ENCODE measurements at places on chromosomes 4 and X.

DNA sequence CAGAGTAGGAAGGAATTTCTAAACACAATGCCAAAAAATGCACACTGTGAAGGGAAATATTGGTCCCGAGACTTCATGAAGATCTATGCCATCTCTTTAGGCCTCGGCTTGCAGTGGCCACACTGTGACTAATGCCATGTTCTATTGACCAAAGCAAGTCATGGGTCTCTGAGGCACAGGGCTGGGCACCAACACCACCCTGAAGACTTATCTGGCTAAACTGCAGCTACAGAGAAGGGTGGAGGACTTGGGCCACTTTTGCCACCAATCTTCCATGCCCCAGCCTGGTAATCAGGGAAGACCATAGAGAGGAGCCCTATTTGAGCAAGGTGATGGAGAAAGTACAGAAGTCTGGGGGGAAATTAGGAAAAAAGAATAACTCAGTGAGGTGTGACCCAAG, 42.1 kb downstream of the HMX1 start:
- DNase-seq: no peak

DNA sequence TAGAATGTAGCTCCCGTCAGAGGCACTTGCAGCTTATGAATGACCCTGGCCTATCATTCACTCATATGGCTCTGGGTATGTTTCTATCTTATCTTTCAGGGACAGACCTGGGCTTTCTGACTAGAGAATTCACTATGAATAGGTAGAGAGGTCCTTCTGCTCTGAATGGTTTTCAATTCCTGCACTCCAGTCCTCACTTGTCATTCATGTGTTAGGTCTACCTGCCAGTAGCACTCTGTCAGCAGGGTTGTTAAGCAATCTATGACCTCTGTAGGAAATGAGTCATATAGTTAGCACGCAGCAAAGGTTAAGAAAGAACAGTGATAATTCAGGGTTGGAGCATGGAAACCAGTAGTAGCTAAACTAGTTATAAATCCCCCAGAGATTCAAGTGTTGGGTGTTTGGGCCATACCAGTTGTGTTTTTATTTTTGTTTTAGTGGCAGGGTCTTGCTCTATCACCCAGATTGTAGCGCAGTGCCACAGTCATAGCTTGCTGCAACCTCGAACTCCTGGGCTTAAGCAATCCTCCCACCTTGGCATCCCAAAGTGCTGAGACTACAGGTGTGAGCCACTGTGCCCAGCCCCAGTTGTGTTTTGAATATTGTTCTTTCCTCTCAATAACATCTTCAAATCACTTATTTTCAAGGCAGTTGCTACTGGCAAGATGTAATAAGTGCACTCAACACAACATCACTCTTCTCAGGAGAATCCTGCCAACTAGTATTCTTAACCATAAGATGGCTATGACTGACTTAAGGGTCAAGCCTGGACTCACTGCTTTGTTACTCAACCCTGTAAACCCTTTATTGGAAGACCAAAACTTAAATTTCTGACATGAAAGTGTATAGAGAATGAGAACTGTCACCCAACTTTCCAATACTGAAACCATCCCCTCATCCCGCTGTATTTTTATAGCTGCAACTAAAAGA, 25.1 kb downstream of the ARL13A start:
- no peak for DNase-seq

GRCh38 chrX:79080141-79080540, 64.3 kb upstream of the GPR174 start:
- DNase-seq: no peak

DNA sequence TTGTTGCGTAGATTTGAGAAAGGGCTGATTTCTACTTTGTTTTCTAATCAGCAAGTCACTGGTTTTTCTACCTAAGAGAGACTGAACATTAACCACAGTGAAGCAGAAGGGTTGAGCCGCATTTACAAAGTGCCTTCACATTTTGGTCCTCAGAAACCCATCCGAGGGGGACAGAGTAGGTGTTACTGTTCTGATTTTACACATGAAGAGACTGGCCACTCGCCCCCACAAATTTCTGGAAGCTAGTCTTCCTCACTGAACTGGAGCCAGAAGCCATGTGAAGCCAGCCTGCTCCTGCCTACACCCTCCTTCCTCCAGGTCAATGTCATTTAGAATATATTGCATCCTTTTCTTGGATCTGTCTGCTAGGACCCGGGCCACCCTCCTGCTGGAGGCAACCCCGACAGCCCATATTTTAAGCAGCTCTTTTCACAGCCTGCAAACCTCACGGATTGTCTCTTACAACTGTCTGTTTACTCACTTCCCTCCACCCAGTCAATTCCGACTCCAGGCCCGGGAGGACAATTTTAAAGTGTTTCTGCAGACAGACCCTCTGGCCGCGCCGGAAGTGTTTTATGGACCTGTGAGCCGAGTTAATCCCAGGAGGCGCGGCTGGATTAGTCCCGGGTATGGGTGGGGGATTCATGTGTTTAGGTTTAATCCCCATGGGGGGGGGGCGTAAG, 73.2 kb upstream of the BCOR start:
- no peak for DNase-seq

GRCh38 chr4:187586892-187587291, 408.7 kb upstream of the ZFP42 start:
- no peak for DNase-seq

DNA sequence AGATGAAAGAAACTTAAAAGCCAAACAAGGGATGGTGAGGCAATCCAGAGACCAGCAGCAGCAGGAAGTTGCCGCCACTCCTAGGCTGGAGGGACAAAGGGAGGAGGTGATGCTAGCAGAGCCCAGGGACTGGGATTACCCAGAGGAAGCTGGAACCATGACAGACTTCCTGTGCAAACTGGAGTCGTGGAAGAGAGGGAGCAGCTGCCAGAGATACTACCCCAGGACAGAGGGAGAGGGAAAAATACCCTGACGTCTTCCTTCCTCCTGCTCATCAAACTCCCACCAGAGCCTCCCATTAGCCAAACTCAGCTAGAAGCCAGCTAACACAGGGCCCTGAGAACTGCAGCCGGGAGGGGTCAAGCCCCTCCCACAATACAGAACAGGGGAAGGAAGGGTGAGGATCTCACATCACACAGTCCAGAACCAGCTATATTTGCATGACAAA, 101.2 kb upstream of the KLF3 start:
- peak; percentile 60 for DNase-seq

DNA sequence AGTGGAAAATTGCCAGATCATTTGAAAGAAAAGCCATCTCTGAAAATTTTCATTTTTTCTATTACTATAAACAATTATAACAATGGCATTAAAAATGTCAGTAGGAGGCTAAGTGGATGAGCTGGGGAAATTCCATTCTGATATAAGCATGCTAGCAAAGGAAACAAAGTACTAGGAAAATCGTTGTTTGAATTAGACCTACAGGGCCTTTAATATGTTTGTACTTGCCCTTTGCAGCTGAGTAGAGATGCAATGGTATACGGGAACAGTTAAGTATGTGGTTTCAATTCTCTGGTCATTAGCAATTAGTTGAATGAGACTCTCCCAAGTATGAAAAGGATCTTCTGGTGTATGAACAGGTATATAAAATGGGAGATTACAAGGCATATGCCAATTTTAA, 452.2 kb downstream of the PCDH11X start:
- no peak for DNase-seq

GRCh38 chrX:101365301-101365795, 16.8 kb upstream of the TIMM8A start:
- no peak for DNase-seq

DNA sequence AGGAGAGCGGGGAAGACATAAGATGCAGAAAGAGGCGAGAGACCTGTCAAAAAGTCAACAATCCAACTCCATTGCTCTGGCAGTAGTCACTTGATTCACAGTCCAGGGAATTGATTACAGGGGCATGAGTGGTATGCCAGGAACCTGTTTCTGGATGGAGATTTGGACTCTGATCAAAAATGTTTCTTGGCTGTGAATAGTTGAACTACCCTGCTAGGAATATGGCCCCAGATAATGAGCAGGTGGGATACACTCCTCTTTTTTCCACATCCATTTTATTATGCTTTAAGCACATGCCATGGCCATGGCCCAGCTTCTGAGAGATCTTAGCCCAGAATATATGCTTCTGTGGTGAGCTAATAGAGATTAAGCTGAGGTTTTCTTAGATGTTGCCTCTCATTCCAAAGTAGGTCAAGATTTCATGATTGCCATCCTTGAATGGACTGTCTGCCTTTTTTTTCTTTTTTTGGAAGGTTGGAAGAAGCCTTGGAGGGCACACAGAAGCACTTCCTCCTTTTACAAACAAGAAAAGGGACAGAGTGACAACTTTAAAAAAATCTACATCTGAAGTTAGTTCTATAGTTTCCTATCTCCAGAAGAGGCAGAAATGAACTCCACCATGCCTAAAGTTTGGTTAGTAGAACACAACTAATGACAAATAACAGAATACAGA, 121.9 kb downstream of the KIT start:
- DNase-seq: no peak

GRCh38 chr4:39331191-39331590, 35.0 kb downstream of the RFC1 start:
- DNase-seq: peak; percentile 7

DNA sequence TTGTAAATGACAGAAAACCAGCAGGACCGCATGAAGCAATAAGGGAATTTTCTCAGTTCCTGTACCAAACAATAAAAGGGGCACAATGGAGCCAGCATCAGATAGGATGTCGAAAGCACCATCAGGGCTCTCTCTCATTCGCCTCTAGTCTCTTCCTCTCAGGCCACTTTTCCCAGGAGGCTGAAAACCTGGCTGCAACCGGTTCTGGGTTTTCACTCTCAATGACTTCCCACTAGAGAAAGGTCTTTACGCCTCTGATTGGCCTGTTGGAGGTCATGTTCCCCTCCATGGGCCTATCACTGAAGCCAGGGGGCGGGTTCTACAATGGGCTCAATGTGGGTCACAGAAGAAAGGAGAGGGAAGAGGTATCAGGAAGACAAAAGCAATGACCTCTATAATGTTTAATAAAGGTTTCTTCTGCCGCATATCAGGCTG, 29.3 kb downstream of the ZNF827 start:
- peak; percentile 53 for DNase-seq

DNA sequence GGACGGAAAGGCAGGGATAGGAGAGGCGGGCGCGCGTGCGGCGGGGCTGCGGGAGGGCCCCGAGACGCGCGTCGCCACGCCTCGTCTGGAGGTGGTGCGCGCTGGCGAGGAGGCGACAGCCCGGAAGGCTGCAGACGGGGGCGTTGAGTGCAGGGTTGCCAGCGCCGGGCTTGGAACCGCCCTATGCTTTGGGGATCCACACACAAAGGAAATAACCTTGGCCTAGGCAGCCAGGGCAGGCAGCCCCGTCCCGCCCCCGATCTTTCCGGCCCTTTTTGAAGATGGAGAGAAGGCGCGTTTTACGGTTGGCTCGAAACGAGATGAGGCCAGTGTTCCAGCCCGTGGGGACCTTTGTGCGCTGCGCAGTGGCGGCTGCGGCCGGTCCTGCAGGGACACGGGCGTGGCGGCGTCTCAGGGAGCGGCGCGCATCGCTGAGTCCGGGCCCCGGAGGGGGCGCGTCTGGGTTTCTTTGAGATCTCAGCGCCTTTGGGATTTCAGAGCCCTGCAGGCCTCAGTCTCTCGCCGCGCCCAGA, 50.8 kb upstream of the TRIM2 start:
- peak; percentile 46 for DNase-seq

GRCh38 chr4:1449475-1449832, 43.2 kb upstream of the NKX1-1 start:
- DNase-seq: no peak

DNA sequence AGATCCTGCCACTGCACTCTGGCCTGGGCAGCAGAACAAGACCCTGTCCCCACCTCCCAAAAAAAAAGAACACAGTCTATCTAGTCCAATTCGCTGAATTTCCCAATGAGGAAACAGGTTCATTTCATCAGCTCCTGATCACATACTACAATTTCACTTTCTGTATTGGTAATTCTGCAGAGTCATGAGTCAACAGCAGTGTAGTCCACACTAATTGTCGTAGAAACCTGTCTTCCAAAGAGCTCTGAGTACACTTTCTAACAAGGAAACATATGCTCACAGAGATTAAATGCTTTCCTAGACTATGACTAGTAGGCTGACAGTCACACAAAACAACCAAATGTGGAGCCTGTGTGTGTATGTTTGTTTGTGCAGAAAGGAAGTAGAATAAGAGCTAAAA, 91.9 kb downstream of the GPC4 start:
- peak; percentile 77 for DNase-seq

GRCh38 chrX:64975491-64975890, 759 bp downstream of the ZC4H2 start:
- peak; percentile 1 for DNase-seq

GRCh38 chr4:48173056-48173991, 39.3 kb upstream of the TXK start:
- DNase-seq: peak; percentile 33

GRCh38 chrX:124030520-124030919, 69.0 kb downstream of the STAG2 start:
- DNase-seq: no peak

DNA sequence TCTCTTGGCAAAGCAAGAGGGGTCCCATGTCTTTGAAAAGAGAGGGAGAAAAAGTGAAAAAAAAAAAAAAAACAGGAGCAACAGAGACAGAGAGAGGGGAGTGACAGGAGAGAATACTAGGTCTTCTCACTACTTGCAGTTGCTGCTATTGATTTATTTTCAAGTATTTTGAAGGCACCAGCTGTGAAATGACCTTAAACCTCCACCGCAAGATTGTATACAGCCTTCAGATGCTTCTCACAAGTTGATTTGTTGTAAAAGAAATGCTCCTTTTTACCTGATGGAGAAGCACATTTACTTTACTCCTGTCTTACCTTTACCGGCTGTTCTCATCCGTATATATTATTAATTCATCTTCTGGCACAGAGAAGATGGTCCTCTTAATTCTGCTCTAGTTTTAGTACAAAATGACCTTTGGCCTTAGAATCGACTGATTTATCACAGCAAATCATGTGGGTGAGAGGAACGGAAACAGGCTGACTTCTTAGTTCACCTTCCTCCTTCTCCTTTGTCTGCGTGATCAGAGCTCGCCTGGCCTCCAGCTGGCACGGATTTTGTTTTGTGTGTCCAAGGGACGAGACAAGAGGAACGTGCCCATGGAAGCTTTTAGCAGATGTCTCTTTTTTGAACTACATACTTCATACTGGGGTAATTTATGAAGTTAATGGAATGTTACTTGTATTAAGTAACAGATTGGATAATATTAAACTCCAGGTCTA, 82.4 kb upstream of the PACRGL start:
- peak; percentile 70 for DNase-seq

GRCh38 chr4:148204892-148205291, 237.3 kb downstream of the NR3C2 start:
- no peak for DNase-seq

GRCh38 chr4:47713129-47713834, 124.6 kb downstream of the CORIN start:
- DNase-seq: no peak

GRCh38 chr4:100981447-100982204, 365.7 kb downstream of the PPP3CA start:
- DNase-seq: peak; percentile 86

Data from inflammatory macrophage treated with lipopolysaccharide for 4 hours (primary cell).